Adrenal gland (tissue), 19 donors: ENCODE measurements at places on chromosomes 4 and X.

DNA sequence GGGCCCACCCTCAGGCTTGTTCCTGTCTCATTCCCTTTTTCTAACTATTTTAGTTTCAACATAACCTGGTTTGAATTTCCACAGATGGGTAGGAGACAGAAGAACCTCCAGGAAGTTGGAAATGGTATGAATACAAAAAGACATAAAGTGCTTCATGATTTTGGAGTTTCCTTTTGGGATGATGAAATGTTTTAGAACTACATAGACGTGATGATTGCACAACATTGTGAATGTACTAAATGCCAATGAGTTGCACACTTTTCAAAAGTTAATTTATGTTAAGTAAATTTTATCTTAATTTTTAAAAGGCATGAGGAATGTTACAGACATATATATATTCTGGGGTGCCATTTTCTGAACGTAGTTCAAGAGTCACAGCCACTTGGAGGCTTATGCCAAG, 41.1 kb upstream of the IBSP start:
- no peaks in the 10 kb centered on the region for H3K4me1 ChIP-seq
- no peaks in the 10 kb centered on the region for H3K27me3 ChIP-seq
- no peaks in the 10 kb centered on the region for H3K36me3 ChIP-seq
- no peak overlapping the region for H3K27ac ChIP-seq
- no peak overlapping the region for H3K4me3 ChIP-seq

DNA sequence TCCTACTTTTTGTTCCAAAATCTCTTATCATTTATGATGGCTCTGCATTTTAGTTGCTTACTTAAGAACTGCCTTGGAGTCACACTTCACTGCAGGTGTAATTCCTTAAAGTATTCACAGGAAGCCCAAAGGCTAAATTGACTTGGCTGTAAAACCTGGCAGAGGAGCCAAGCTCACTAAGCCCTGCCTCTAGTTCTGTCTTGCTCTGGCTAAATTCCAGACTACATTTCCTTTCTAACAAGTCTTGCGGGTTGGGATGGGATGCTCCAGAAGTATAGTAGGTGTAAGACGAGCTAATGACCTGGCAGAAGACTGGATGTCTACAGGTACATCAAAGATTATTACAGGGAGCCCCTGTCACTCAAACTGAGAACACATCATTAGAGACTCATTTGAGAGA, 924.0 kb upstream of the INTU start:
- no peak overlapping the region for H3K4me3 ChIP-seq
- no peak overlapping the region for H3K27ac ChIP-seq
- H3K4me1 ChIP-seq = no peaks in the 10 kb centered on the region
- no peaks in the 10 kb centered on the region for H3K27me3 ChIP-seq

DNA sequence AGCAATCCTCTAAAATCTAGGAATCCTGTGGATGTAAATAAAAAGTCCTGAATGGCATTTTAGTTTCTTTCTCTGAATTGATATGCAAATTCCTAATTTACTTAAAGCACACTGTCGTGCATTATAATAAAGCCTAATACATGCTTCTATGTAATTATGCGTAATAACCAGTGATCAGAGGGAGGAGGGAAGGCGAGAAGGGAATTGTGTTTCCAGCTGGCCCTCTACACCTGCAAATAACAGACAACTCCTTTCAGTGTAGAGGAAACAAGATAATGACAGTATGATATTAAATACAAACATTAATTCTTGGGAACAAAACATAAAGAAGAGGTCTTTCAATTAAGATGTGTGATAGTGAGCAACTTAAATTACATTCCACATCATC, 419.6 kb upstream of the LCORL start:
- H3K4me3 ChIP-seq = no peak overlapping the region
- no peaks in the 10 kb centered on the region for H3K4me1 ChIP-seq
- no peaks in the 10 kb centered on the region for H3K36me3 ChIP-seq
- no peak for DNase-seq
- no peaks in the 10 kb centered on the region for H3K27me3 ChIP-seq

DNA sequence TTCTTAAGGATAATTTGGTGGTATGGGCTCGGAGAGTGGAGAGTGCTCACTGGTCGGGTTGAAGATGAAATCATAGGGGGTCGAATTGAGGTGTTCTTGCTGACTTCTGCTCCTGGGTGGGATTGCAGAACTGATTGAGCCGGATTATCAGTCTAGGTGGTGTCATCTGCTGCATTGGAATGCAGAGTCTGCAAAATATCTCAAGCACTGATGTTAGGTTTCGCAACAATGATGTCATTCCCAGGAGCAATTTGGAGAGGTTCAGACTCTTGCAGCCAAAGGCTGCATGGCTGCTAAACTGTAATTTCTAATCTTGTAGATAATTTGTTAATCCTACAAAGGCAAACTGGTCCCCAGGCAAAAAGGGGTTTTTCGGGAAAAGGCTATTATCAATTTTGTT, 67.7 kb downstream of the RHOH start:
- H3K27ac ChIP-seq = no peak overlapping the region
- no peak overlapping the region for H3K4me3 ChIP-seq
- H3K36me3 ChIP-seq = no peaks in the 10 kb centered on the region
- no peak for DNase-seq
- no peaks in the 10 kb centered on the region for H3K27me3 ChIP-seq

- DNase-seq = no peak
- no peaks in the 10 kb centered on the region for H3K36me3 ChIP-seq
- no peak overlapping the region for H3K27ac ChIP-seq
- no peak overlapping the region for H3K4me3 ChIP-seq
- no peaks in the 10 kb centered on the region for H3K27me3 ChIP-seq
- no peaks in the 10 kb centered on the region for H3K4me1 ChIP-seq
Observed at GRCh38 chrX:9135901-9136510, 102.1 kb upstream of the FAM9B start.

GRCh38 chr4:24807611-24808010, 12.2 kb downstream of the SOD3 start:
- DNase-seq = no peak
- H3K27ac ChIP-seq = no peak overlapping the region
- no peaks in the 10 kb centered on the region for H3K4me1 ChIP-seq
- no peaks in the 10 kb centered on the region for H3K27me3 ChIP-seq

GRCh38 chr4:121712001-121712651, 15.3 kb upstream of the ANXA5 start:
- no peaks in the 10 kb centered on the region for H3K36me3 ChIP-seq
- H3K4me3 ChIP-seq = peak overlapping the region; percentile 41
- peaks cover 14% of the 10 kb centered on the region for H3K4me1 ChIP-seq
- no peak for DNase-seq

- no peaks in the 10 kb centered on the region for H3K4me1 ChIP-seq
- no peak for DNase-seq
- H3K36me3 ChIP-seq = no peaks in the 10 kb centered on the region
- H3K27ac ChIP-seq = no peak overlapping the region
- no peak overlapping the region for H3K4me3 ChIP-seq
Observed at GRCh38 chrX:54978448-54978847, 15.5 kb downstream of the PFKFB1 start.

- H3K36me3 ChIP-seq = no peaks in the 10 kb centered on the region
- no peaks in the 10 kb centered on the region for H3K27me3 ChIP-seq
- no peak for DNase-seq
- H3K4me3 ChIP-seq = no peak overlapping the region
- H3K27ac ChIP-seq = no peak overlapping the region
Observed at GRCh38 chr4:56195025-56195424, 192.3 kb downstream of the AASDH start.

DNA sequence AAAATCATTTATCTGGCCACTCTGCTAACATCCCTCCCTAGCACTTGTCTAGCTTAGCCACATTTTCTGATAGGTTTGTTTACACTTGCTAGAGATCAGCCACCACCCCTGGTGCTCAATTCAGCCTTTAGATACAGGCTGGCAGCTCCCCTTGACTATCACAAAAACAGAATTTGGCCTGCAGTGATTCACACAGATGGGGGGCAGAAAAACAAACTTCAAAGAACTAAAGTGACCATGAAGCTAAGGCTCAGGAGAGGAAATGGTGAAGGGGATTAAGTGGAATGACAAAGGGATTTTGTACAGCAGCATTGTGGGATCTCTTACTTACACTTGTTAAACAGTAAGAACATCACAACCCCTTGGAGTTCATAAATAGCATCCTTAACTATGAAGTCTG, 1718.0 kb upstream of the PCDH7 start:
- no peaks in the 10 kb centered on the region for H3K27me3 ChIP-seq
- DNase-seq = no peak
- H3K27ac ChIP-seq = no peak overlapping the region
- no peaks in the 10 kb centered on the region for H3K36me3 ChIP-seq

- no peaks in the 10 kb centered on the region for H3K36me3 ChIP-seq
- no peak for DNase-seq
- no peaks in the 10 kb centered on the region for H3K4me1 ChIP-seq
Observed at GRCh38 chr4:119646347-119647071, 17.9 kb upstream of the PDE5A start.

DNA sequence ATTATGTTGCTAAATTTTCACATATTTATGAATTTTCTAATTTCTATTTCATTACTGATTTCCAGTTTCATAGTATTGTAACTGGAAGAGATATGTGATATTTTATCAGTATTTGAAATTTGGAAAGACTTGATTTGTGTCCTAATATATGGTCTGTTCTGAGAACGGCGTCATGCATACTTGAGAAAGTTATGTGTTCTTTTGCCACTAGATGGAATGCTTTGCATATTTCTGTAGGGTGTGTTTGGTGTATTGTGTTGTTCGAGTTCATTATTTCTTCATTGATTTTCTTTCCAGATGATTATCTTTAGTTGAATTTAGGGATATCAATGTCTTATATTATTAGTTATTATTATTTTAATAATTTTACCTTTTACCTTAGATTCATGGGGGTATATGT, 110.6 kb upstream of the ITM2A start:
- H3K4me3 ChIP-seq = no peak overlapping the region
- no peak overlapping the region for H3K27ac ChIP-seq
- H3K4me1 ChIP-seq = no peaks in the 10 kb centered on the region
- peaks cover 3% of the 10 kb centered on the region for H3K27me3 ChIP-seq

DNA sequence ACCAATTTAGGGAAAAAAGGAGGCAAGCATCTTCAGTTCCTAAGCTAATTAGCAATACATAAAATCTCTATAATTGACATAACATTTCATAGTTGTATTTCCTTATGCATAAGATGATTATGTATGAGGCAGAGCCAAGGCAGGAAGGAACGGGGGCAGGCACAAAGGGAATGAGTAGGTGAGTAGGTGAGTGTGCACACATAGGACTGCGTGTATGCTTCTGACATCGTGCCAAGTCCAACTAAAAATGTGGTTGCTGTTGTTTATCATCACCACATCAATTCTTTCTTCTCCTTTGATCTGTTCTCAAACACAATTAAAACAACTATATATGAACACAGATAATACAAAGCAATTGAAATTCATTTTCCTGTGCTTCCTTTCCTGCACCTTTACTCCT, 131.2 kb downstream of the UNC5C start:
- no peaks in the 10 kb centered on the region for H3K27me3 ChIP-seq
- H3K4me1 ChIP-seq = peaks cover 18% of the 10 kb centered on the region
- no peak for DNase-seq
- no peaks in the 10 kb centered on the region for H3K36me3 ChIP-seq

GRCh38 chrX:154481911-154482601, 3.0 kb upstream of the LAGE3 start:
- no peaks in the 10 kb centered on the region for H3K36me3 ChIP-seq
- H3K27me3 ChIP-seq = no peaks in the 10 kb centered on the region
- peak overlapping the region; percentile 64 for H3K27ac ChIP-seq
- H3K4me3 ChIP-seq = no peak overlapping the region

DNA sequence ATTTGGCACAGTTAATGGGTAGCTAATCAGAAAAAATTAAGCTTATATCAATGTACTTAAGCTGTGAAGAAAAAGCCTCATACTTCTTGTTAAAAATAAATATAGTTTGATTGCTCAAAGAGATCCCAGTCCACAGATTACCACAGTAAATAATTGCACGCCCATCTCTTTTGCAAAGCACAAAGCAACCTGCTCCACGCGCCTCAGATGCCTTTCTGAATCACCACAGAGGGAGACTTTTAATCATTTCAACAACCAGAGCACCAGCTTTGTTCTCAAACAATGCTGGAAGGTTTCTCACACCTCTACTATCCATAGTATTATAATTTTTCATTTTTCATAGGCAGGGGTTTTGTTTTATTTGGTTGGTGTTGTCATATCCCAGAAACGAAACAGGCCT, 338.6 kb upstream of the MAGEB2 start:
- no peak overlapping the region for H3K4me3 ChIP-seq
- H3K27ac ChIP-seq = no peak overlapping the region
- no peak for DNase-seq
- no peaks in the 10 kb centered on the region for H3K27me3 ChIP-seq
- no peaks in the 10 kb centered on the region for H3K36me3 ChIP-seq

DNA sequence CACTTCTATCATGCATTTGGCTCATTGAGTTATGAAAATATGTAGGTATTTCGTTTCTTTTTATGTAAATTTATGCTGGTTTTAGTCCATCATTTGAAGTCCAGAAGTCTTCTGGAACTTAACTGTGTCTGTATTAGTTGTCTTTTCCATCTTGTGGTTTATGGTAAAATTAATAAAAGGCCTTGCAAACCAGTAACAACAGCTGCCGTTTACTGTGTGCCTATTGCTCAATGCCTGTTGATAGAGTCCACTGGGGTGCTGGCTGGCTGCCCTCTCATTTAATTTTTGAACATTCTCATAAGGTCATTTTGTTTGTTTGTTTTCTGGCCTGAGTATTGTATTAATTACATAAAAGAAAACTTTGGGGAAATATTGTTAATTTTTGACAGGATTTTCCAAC, 98.0 kb downstream of the NAA11 start:
- H3K4me3 ChIP-seq = no peak overlapping the region
- H3K27ac ChIP-seq = no peak overlapping the region
- H3K4me1 ChIP-seq = no peaks in the 10 kb centered on the region
- H3K27me3 ChIP-seq = no peaks in the 10 kb centered on the region
- DNase-seq = no peak

DNA sequence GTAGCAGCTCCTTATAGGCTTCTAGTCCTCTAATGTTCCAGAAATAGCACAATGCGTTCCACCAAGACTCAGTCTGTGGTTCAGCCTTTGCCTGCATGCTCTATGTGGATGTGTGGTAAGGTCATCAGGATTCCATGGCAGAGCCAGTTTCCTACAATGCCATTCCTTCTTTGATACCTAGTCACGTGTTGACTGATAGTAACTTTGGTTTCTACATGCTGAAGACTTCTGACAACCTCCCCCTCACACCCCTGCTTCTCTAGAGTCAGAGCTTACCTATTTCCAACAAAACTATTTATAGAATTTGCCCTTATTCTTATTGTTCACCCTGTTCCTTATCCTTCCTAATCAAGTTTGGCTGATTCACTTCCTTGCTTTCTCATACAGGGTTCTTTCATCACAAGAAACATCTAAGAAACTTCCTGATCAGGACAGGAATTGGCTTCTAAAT, 81.1 kb downstream of the CT47B1 start:
- no peaks in the 10 kb centered on the region for H3K36me3 ChIP-seq
- H3K27ac ChIP-seq = no peak overlapping the region
- H3K4me3 ChIP-seq = no peak overlapping the region
- peaks cover 8% of the 10 kb centered on the region for H3K27me3 ChIP-seq
- no peak for DNase-seq
- peaks cover 6% of the 10 kb centered on the region for H3K4me1 ChIP-seq

GRCh38 chr4:114040319-114041116, 61.1 kb upstream of the ARSJ start:
- H3K36me3 ChIP-seq = no peaks in the 10 kb centered on the region
- no peak overlapping the region for H3K27ac ChIP-seq
- H3K4me3 ChIP-seq = no peak overlapping the region
- H3K4me1 ChIP-seq = no peaks in the 10 kb centered on the region
- DNase-seq = no peak

GRCh38 chrX:21398426-21398825, 24.2 kb downstream of the CNKSR2 start:
- H3K27me3 ChIP-seq = peaks cover 3% of the 10 kb centered on the region
- H3K4me1 ChIP-seq = no peaks in the 10 kb centered on the region
- H3K27ac ChIP-seq = no peak overlapping the region
- DNase-seq = no peak
- H3K4me3 ChIP-seq = no peak overlapping the region
- H3K36me3 ChIP-seq = no peaks in the 10 kb centered on the region
